ENCODE measurements at places on chromosomes 5 and 9. TPM values are rescaled to one million over a fixed set of nuclear protein-coding genes. Genes with fewer than 3 reads are reported as not detected.

Gene ABCA2
- total RNA-seq = 52.2 TPM

Gene RNF183
- total RNA-seq = not detected

Gene KIF3A
- total RNA-seq = 4.9 TPM

Gene LCN2
- not detected for total RNA-seq

Gene C1QTNF2
- total RNA-seq = 0.71 TPM

Gene FGF10
- not detected for total RNA-seq

Gene CATSPER3
- under 0.01 TPM for total RNA-seq

Gene FSD1L
- total RNA-seq = 1.2 TPM

Gene SPATA31A1
- not detected for total RNA-seq

Gene SPDL1
- 17.2 TPM for total RNA-seq

Gene GMCL2
- not detected for total RNA-seq
